ENCODE measurements at places on chromosomes 6 and 20. TPM values are rescaled to one million over a fixed set of nuclear protein-coding genes. Genes with fewer than 3 reads are reported as not detected.
A peak's percentile ranks its signal among the peaks of the same experiment; 100 is the strongest.

KHDC1 gene
- total RNA-seq: 2.0 TPM

MRPS18A gene
- total RNA-seq: 29.7 TPM

NR2E1 gene
- not detected for total RNA-seq

COL19A1 gene
- 0.98 TPM for total RNA-seq

BANF2 gene
- not detected for total RNA-seq

TINAG gene
- total RNA-seq: 0.31 TPM

IL17F gene
- not detected for total RNA-seq

PI16 gene
- total RNA-seq: 91.7 TPM

PROCR gene
- 24.0 TPM for total RNA-seq

NFATC2 gene
- 11.0 TPM for total RNA-seq

PMEPA1 gene
- total RNA-seq: 26.3 TPM

HUS1B gene
- 2.0 TPM for total RNA-seq

ZNF165 gene
- 1.2 TPM for total RNA-seq

TTBK1 gene
- 0.04 TPM for total RNA-seq

DNA sequence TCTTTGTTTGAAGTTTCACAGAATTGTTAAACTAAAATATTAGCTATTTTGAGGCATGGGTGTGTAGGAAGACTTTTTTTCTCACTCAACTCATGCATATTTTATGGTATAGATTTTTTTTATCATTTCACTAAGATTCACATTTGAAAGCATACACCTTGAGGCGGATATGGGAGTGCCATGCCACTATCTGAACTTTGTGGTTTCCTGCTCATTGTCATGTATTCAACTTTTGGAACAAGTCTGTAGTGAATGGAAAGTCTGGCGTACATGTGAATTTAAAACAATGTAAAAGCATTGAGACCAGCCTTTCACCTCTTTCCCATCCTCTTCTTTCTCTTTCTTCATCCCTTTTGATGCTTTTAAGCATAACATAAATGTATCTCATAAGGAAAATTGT is 147.9 kb downstream of the TPBG start:
- DNase-seq: no peak

- DNase-seq: no peak
Measured at GRCh38 chr6:30887901-30888815, 3.8 kb downstream of the DDR1 start.

GRCh38 chr6:35152067-35152707 is 11.0 kb upstream of the TCP11 start:
- DNase-seq: no peak

DNA sequence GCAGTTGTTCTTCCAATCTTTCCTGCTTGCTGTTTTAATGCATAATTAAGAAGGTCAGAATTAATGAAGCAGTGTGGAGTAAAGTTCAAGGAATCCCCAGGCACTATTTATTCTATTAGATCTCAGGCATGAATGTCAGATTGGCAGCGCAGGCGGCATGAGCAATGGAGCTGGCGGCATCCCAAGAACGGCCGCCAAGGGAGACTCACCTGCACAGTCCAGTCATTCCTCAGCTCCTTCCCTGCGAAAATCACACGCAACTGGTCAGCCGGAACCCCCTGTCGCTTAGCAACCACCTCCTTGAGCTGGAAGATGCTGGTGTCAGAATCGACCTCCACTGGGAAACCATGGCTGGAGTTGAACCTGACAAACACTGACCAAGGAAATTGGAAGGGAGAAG is 284.5 kb downstream of the PRKN start:
- no peak for DNase-seq

GRCh38 chr20:33859157-33859695 is 48.1 kb downstream of the CHMP4B start:
- no peak for DNase-seq

- DNase-seq: no peak
Measured at GRCh38 chr20:51359947-51360346, 182.6 kb downstream of the NFATC2 start.

DNA sequence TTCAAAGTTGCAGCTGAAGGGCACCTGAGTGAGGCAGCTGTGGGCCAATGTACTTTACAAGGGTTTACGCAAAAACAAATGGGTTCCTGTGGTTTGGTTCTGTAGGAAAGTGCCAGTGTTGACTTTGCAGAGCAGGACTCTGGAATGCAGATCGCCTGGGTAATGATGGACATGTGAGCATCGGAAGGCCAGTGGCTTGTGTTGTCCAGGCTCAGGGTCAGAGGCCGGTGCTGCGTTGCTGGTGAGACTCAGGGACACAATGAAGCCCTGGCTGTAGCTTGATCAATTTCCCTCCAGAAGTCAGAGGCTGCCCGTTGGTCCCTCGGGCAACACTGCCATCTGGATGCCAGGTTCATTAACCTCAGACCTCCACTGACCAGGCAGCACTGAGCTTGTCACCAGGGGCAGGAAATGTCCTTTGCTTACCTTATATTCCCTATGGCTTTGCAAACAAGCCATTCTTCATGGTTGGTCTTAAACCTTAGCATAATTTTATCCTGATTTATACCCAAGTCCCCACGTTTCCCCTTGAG is 753.4 kb downstream of the QKI start:
- no peak for DNase-seq

- no peak for DNase-seq
Measured at GRCh38 chr20:38590676-38591473, 9.9 kb downstream of the ADIG start.

- DNase-seq: no peak
Measured at GRCh38 chr20:44649126-44649525, 2.4 kb downstream of the ADA start.

DNA sequence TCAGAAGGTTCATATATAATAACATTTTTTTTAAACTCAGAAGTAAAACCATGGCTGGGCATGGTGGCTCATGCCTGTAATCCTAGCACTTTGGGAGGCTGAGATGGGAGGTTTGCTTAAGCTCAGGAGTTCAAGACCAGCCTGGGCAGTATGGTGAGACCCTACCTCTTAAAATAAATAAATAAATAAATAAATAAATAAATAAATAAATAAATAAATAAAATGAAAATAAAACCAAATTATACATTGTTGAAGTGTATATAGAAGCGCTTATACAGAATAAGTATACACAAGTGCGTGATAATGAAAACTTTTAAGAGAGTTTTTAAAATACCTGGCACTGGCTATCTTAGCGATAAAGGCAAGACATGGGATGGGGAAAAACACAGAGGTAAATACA is 71.6 kb downstream of the OR2B2 start:
- DNase-seq: no peak

- DNase-seq: peak; percentile 77
Measured at GRCh38 chr20:20837574-20838021, 125.2 kb upstream of the RALGAPA2 start.

DNA sequence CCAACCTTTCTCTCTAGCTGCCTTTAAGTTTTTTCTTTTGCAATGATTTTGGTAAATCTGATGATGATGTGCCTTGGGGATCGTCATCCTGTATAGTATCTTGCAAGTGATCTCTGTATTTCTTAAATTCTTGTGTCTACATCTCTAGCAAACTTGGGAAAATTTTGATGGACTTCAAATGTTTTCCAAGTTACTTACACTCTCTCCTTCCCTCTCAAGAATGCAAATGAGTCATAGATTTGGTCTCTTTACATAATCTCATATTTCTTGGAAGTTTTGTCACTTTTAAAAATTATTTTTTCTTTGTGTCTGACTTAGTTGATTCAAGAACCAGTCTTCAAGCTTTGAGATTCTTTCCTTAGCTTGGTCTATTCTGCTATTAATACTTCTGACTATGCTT is 176.4 kb downstream of the TBC1D32 start:
- DNase-seq: no peak

GRCh38 chr20:219290-220115 is 7.6 kb upstream of the DEFB129 start:
- no peak for DNase-seq

DNA sequence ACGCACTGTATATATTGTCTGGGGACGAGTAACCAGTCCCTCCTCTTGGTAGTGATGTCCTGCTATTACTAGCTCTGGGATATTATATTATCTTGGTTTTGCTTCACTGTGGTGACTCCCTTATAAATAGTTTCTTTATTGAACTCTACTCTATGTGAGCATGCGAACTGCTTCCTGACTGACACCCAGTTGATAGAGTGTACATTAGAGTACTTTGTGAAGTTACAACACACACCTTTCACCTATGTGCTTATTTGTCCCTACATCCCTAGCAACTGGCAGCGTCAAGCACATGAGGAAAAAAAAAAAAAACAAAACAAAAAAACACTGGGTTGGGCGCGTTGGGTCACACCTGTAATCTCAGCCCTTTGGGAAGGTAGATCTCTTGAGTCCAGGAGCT is 67.3 kb upstream of the TENT5A start:
- no peak for DNase-seq

- DNase-seq: no peak
Measured at GRCh38 chr6:156689656-156690055, 87.5 kb upstream of the ARID1B start.

DNA sequence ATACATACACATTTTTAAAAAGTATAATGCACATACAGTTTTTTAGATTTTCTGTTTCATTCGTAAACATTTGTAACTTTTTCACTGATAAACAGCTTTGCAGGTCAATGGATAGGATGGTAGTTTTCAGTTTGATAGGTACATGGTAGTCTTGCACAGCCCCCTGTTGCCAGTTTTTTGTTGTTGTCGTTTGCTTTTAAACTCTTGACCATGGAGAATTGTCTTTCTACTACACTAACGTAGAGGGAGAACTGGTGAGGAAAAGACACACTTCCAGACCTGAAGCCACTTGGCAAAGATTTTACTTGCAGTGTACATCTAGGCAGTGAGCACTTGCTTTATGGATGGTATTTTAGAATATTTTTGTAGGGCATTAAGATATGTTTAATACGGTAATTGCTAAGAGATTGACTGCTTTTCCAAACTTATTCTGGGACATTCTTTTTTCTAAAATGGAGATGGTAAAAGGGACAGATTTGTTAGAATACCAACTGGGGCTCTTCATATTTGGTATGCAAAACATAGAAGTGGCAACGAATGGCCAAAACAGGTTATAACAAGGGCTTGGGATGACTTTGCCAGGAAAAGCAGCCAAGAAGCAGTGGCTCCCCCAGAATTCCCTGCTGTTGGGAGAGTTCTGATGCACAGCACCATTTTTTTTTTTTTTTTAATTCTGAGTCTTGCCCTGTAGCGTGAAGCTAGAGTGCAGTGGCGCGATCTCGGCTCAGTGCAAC is 1.5 kb downstream of the PYGB start:
- no peak for DNase-seq

GRCh38 chr6:11428895-11429294 is 108.7 kb upstream of the TMEM170B start:
- DNase-seq: no peak

- DNase-seq: no peak
Measured at GRCh38 chr20:46251211-46251673, 57.1 kb downstream of the CDH22 start.

DNA sequence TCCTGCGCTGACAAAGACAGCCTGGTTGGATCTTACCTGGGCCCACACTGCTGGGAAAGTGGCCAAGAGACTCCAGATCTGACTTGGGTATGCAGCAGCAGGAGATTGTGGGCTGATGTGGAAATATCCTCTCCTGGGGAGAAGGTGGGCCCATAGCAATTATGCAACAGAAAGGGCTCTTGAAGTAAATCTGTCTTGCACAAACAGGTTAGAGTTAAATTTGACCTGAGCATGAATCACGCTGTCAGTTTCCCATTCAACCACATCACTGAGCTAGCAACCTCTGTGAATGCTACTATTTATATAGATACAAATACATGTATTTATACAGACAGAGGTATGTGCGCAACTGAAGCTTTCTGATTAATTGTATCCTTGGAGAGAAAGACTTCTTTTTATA is 28.3 kb upstream of the PDYN start:
- DNase-seq: no peak

DNA sequence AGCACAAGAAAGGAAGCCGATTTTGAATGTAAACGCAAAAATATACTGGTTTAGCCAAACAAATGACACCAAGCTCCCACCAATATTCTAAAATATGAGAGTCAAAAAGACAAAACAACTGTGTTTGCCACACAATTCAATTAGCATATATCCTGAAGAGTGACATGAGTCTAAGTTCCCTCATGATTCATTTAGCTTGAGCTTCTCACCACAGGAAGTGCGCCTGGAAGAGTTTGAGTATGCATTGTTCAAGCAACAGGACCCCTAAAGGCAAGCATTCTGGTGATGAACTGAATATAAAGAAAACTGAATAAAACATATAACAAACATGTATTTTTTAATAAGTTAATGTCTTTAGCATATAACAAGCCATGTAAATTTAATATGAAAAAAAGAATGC is 115.2 kb upstream of the RUNX2 start:
- no peak for DNase-seq

- no peak for DNase-seq
Measured at GRCh38 chr6:21891080-21891479, 297.5 kb downstream of the SOX4 start.

DNA sequence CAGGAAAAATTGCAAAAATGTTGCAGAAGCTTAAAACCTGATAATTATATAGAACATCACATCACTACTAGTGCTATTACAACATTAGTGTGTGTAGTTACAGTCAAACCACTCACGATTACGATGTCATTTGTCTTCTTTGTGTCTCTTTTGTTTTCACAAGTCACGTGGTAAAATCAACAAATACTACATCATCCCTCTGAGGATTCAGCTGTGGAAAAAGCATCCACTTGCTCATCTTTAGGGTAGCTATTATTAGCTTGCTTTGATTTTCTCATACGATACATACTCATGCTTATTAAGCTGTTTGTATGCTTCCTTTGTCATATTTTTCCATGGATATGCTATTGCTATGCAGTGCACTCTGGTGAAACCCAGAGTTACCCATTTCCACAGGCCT is 22.2 kb upstream of the ATXN1 start:
- DNase-seq: no peak

DNA sequence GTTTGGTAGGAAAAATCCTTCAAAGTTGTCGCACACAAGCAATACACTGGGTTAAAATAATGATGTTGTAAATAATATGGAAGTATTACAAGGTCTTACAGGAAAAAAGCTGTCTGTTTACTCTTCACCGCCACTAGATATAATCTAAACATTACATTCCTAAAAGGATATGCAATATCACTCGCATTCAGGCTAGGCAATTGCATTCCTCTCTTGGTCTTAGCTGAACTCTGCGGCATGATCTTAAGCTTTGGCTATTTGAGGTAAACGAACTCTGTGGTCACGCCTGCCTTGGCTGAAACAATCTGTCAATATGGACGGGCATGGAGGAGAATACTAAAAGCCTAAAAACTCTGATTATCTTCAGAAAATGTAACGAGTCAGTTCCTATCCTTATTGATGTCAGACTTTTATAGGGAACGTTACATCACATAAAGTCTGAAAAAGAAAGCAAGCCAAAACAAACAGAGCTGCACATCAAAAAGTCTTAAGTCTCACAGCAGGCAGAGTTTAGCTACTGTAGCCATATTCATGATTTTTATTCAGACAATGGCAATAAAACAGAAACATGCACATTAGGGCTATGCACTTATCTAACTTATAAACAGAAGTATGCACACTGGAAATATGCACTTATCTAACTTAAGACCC is 30.8 kb upstream of the FILIP1 start:
- no peak for DNase-seq
